Activated T-helper 1 cell treated with anti-CD3 and anti-CD28 coated beads, Interleukin-2, amount 50 U/mL, for 16 hours (primary cell): ENCODE measurements at places on chromosomes 5 and 9.

DNA sequence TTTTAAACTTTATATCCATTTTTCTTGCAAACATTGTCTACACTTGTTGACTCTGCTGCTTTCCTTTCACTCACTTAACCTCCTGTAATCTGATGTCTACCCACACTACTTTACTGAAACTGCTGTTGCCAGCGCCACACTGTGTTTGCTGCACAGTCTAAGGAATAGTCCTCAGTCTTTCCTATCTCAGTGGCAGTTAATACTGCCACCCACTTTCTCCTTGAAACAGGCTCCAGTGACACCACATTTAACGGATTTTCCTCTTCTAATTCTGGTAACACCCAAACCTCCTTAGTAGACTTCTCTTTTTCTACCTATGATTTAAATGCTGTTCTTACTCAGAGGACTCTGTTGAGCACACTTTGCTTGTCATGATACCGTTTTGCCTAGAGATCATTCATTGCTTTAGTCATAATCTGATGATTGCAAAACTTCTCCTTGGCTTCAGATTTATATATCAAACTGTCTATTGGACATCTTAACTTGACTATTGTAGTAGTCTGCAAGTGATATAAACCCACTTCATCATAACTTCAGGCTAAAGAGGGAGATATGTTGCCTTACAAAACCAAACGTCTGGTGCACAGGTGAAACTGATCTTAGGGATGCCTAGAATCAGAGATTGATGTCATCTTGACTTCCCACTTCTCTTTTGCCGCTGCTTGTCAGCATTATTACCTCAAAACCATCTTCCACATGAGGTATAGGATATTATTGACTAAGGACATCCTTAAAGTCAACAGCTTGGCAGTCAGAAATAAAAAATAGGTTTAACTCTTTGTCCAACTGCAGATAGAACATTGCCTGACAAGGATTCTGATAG lies 94.1 kb downstream of the CDC42SE2 start:
- DNase-seq, result no peak

- DNase-seq, result no peak
Observed at GRCh38 chr5:87354496-87354895, 58.2 kb downstream of the CCNH start.

DNA sequence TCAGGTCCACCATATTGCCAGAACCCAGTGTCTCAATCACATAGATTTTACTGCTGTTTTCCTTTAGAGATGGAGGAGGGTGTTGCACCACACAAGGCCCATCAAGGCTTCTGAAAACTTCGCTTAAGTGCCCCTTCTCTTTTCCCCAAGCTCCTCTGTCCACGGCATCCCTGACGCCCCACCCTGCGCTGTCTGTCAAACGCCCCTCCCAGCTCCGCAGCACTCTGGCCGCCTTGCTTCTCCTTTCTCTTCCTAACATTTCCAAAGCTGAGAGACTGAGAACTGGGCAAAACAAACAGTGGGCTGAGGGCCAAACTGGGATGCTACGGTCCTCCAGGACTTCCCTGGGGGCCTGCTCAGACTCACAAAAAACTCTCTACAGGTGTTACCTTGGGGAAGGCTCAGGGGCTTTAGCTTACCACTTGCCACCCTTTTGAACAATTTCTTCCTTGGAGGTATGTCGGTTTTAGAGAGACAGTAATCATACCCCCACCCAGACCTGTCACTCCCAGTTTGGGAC lies 28.3 kb upstream of the ERGIC1 start:
- DNase-seq, result no peak

GRCh38 chr5:76111477-76112174 lies 28.4 kb downstream of the SV2C start:
- DNase-seq, result no peak

DNA sequence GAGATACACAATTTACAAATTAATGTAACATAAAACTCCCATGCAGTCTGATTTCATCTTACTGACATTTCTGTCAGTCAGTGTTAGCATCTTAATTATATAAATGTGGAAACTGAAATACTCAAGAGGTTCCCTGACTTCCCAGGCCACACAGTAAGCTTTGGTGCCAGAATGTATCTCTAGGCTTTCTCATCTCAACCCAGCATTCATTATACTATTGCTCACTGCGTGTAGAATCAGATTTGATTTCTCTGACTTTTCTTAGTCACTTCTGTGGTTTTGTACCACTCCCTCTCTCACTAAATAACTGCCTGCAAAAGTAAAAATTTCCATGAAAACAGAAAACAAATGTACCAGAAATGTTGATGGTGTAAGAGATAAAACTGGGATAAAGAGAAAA lies 31.7 kb upstream of the CDKN2B start:
- DNase-seq, result no peak

DNA sequence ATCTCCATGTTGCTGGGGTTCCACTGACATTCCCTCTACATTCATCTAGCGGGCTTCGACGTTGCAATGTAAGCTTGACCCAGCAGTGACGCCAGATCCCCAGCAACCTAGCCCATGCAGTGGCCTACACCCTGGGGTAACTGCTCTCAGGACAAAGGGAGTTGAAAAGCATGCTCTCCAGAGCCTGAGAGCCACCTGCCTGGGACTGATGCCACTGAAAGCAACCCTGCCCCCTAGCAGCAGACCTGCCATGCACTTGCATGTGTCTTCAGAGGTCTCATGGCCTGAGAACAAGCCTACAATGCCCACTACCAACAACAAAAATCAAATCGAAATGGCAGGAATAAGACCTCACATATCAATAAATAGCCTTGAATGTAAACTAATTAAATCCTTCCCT lies 330.3 kb downstream of the TRIM36 start:
- DNase-seq, result no peak

- DNase-seq, result no peak
Observed at GRCh38 chr5:128271859-128272464, 188.4 kb downstream of the SLC12A2 start.

- no peak for DNase-seq
Observed at GRCh38 chr5:149549461-149550267, 1.6 kb downstream of the CSNK1A1 start.

DNA sequence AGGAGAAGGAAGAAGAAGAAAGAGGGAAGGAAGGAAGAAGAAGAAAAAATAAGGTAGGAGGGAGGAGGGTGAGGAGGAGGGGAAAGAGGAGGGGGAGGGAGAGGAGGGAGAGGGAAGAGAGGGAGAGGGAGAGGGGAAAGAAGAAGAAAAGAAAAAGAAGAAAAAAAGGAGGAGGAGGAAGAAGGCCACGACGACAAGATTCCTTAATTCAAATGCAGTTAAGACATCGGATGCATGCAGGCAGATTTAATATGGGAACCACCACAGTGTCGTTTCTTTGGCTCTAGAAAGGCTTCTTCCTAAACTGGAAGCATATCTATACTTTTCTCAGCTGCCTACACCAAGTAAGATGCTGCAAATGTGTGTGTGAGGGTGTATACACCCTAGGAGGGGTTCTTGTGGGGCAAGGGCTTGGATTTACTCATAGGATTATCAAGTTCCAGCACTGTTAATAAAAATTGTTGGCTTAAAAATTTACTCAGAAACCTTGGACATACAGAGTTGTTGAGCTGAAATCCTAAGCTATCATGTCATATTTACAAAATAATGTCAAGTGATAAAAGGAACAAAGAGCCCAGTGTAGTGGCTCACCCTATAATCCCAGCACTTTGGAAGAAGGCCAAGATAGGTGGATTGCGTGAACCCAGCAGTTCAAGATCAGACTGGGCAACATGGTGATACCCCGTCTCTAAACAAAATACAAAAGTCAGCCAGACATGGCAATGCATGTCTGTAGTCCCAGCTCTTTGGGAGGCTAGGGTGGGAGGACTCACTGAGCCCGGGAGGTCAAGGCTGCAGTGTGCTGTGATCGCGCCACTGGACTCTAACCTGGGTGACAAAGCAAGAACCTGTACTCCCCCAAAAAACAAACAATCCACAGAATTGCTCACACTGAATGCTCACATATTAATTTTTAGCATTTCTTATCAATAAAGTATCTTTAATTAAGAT lies 108.5 kb downstream of the UBAP2 start:
- no peak for DNase-seq

- DNase-seq, result no peak
Observed at GRCh38 chr5:140351609-140352334, 5.4 kb upstream of the HBEGF start.
